Fibroblast of lung (primary cell): ENCODE measurements at places on chromosomes 7 and 10. TPM values are rescaled to one million over a fixed set of nuclear protein-coding genes. Genes with fewer than 3 reads are reported as not detected.
A peak's percentile ranks its signal among the peaks of the same experiment; 100 is the strongest.

The SPDYE16 gene
- total RNA-seq: 0.17 and 0.51 TPM in 2 replicates

The GRID2IP gene
- not detected in 2 replicates for total RNA-seq

The AKR1C8 gene
- not detected in 2 replicates for total RNA-seq

DNA sequence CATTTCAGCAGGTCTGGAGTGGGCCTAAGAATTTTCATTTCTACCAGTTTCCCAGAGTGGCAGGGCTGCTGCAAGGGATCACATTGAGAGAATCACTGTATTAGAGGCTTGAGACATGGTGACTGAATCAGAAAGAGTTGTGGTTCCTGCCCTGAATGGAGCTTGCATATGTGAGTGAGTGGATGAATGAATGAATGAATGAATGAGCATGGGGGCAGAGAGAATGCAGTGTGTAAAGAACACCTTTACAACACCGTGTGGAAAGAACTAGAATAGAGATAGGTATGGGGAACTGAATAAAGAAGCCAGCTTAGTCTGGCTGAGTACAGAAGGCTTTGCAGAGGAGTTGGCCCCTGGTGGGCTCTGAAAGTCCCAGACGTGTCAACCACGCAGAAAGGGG is 142.8 kb upstream of the AGK start:
- no peaks in the 10 kb centered on the region for H3K27me3 ChIP-seq
- no peak overlapping the region for H3K27ac ChIP-seq
- DNase-seq: no peak
- no peak overlapping the region for H3K4me3 ChIP-seq
- no peaks in the 10 kb centered on the region for H3K4me1 ChIP-seq
- no peaks in the 10 kb centered on the region for H3K36me3 ChIP-seq

GRCh38 chr10:67575532-67575931 is 120.5 kb downstream of the CTNNA3 start:
- no peak for DNase-seq
- no peaks in the 10 kb centered on the region for H3K36me3 ChIP-seq
- no peak overlapping the region for H3K27ac ChIP-seq
- H3K4me3 ChIP-seq: no peak overlapping the region
- no peaks in the 10 kb centered on the region for H3K4me1 ChIP-seq
- H3K27me3 ChIP-seq: no peaks in the 10 kb centered on the region

GRCh38 chr10:110067960-110068770 is 60.4 kb downstream of the ADD3 start:
- H3K4me3 ChIP-seq: no peak overlapping the region
- DNase-seq: peak; percentile 34
- no peaks in the 10 kb centered on the region for H3K36me3 ChIP-seq
- H3K4me1 ChIP-seq: peaks cover 5% of the 10 kb centered on the region

DNA sequence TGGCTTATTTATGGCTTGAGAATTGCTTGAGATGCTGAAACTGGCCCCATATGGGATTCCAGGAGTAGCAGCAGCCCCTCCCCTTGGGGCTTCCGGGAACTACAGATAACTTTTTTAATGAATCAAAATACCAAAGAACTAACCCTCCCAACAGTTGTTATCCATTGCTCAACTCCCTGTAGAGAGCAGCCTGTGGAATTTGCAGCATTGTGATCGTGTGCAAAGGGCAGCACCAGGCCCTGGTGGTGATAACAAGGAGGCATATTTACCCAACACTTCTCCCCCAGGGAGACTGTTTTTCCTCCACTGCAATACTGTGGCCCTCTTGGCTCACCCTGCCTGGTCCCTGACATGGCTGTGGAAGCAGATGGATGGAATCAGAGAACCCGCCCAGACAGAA is 196.2 kb downstream of the PLXNA4 start:
- H3K4me3 ChIP-seq: no peak overlapping the region
- H3K4me1 ChIP-seq: no peaks in the 10 kb centered on the region
- H3K27me3 ChIP-seq: no peaks in the 10 kb centered on the region
- no peak overlapping the region for H3K27ac ChIP-seq

- no peaks in the 10 kb centered on the region for H3K27me3 ChIP-seq
- DNase-seq: peak; percentile 41
- H3K4me1 ChIP-seq: peaks cover 2% of the 10 kb centered on the region
- H3K36me3 ChIP-seq: no peaks in the 10 kb centered on the region
- H3K4me3 ChIP-seq: no peak overlapping the region
Measured at GRCh38 chr7:142482891-142483658, 225.2 kb upstream of the PRSS58 start.

- no peak for DNase-seq
- H3K27me3 ChIP-seq: peaks cover 2% of the 10 kb centered on the region
- no peak overlapping the region for H3K4me3 ChIP-seq
- H3K4me1 ChIP-seq: no peaks in the 10 kb centered on the region
- H3K27ac ChIP-seq: no peak overlapping the region
- no peaks in the 10 kb centered on the region for H3K36me3 ChIP-seq
Measured at GRCh38 chr10:114364726-114365125, 39.6 kb downstream of the AFAP1L2 start.

DNA sequence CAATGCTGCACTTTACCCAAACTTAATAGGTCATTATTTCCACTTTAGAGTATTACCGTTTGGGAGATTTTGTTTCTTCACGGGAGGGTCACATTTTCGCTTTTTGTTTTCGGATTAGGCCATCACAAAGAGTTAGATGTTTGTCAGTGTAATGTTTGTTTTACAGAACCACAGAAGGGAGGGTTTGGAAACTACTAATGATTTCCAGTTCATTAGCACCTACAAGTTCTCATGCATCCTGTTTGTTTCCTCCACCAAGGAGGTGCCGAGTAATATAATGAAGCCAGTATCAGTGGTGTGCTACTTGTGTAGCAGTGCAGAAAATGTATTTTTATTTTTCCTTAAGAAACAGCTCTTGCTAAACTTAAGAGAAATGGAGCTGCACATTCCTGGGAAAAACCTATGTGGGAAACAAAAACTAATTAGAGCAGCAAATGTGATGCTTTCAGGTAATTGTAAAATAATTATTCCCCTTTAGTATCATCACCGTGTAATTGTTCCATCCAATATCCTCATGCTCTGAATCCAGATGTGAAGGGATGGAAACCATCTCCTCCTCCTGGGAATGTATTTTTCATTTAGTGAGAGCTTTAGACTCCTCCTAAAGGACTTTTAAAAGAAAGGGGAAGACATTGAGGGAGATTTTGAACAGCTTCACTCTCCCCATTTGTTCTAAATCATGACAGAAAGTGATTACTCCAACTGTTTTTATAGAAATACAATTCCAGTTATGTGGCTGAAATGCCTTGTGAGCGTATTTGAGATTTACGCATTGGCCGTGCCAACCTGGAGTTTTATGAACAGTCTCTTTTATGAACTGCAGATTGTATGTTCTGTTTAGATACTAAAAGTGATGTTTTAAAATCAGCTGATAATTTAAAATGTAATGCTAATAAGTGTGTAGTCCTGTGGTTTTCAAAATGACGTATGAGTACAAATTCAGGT is 5.6 kb downstream of the CELF2 start:
- H3K4me1 ChIP-seq: no peaks in the 10 kb centered on the region
- no peaks in the 10 kb centered on the region for H3K36me3 ChIP-seq
- no peak overlapping the region for H3K4me3 ChIP-seq
- no peak overlapping the region for H3K27ac ChIP-seq
- peaks cover 6% of the 10 kb centered on the region for H3K27me3 ChIP-seq

DNA sequence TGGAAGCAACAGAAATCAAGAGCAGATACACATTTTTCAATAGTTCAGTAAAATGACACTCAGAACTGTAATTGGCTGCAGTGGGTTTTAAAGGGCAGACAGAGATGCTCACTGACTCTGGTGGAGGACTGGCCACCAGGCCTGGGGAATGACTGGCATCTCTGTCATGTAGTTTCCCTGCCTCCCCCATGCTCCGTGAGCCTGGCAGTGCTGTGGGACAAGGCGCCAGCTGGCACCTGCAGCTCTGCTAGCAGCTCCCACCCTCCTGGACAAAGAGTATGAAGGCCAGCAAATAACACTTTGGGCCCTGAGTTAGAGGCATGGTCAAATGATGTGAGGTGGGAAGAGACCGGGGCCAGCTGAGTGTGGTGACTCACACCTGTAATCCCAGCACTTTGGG is 15.0 kb downstream of the TSPAN33 start:
- H3K27me3 ChIP-seq: no peaks in the 10 kb centered on the region
- DNase-seq: no peak
- H3K4me1 ChIP-seq: no peaks in the 10 kb centered on the region
- H3K36me3 ChIP-seq: no peaks in the 10 kb centered on the region
- no peak overlapping the region for H3K4me3 ChIP-seq

DNA sequence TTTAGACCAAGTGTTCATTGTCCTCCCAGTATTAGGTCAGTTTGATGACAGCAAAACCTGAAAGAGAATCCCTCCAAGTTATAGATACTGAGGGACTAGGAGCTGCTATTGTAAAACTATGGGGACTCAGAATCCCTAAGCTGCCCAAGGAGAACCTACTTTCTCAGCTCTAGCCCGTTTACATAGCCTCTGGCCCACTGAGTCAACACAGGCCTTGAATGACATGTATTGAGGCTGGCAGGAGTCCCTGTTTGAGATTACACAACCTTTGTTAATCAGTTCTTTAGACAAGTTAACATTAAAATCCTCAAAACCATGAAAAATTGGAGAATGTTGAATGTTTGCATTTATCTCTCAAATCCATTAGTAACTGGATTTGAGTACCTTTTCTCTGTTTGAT is 1079.0 kb downstream of the KCNMA1 start:
- DNase-seq: peak; percentile 95
- H3K27me3 ChIP-seq: no peaks in the 10 kb centered on the region
- H3K4me3 ChIP-seq: no peak overlapping the region
- H3K4me1 ChIP-seq: peaks cover 23% of the 10 kb centered on the region
- H3K36me3 ChIP-seq: no peaks in the 10 kb centered on the region

DNA sequence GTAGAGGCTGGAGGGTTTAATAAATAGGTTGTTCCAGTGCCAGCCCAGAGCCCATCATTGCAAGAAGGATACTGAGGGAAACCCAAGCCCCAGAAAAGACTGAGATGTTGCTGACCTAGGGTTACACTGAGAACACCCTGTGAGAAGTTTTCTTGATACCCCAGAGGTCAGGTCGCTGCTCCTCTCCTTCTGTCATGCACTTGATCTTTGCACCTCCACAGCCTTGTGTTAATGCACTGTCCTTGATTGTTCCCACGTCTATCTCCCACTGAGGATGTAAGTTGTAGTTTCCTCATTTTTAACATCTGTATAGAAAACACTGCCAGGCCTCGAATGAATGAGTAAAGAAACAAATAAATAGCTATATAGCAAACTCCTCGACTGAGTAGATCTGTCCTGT is 195.3 kb upstream of the AHR start:
- no peak overlapping the region for H3K4me3 ChIP-seq
- H3K36me3 ChIP-seq: no peaks in the 10 kb centered on the region
- no peaks in the 10 kb centered on the region for H3K27me3 ChIP-seq
- no peak for DNase-seq
- H3K27ac ChIP-seq: no peak overlapping the region

GRCh38 chr10:88271761-88272543 is 311.2 kb downstream of the RNLS start:
- no peaks in the 10 kb centered on the region for H3K27me3 ChIP-seq
- no peaks in the 10 kb centered on the region for H3K36me3 ChIP-seq
- peak; percentile 29 for DNase-seq
- no peak overlapping the region for H3K4me3 ChIP-seq

- no peaks in the 10 kb centered on the region for H3K4me1 ChIP-seq
- H3K27ac ChIP-seq: no peak overlapping the region
- H3K36me3 ChIP-seq: no peaks in the 10 kb centered on the region
- DNase-seq: no peak
Measured at GRCh38 chr7:99944497-99945070, 15.2 kb upstream of the GJC3 start.

DNA sequence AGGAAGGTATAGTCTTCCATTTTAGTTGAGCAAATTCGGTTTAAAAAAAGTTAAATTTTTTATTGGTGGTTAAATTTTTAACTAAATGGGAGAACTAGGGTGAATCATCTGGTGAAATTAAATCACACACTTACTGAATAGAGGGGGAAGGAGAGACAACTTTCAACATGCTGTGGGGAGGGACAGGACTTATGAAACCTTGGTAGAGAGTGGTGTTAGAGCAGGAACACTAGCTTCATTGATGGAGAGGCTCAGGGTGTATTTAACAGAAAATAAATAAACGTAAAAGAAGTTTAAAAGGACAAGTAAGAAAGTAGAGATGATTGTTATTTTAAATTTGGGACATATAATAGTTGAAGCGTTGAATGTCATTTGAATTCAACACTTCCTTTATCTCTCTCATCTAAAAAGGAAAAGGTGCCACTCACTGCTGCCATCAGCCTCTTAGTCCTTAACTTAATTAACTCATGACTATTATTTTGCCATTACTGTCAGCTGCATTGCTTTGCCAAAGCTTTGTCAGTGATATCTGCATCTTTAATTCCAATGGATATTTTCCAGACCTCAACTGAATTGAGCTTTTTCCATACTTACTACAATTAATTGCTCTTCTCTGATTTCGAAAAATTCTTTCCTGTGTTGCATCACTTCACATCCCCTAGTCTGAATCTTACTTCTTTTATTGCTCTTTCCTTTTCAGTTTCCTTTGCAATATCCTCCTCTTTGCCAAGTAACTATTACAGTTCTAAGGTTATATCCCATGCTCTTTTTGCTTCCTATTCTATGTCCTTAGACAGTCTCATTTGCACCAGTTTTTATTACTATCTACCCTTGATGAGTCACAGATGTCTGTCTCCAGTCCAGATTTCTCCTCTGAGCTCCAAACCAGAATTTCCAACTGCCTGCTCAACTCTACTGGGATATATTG is 71.7 kb downstream of the GNAT3 start:
- H3K4me3 ChIP-seq: no peak overlapping the region
- no peaks in the 10 kb centered on the region for H3K36me3 ChIP-seq
- DNase-seq: peak; percentile 74
- H3K27me3 ChIP-seq: no peaks in the 10 kb centered on the region
- peaks cover 4% of the 10 kb centered on the region for H3K4me1 ChIP-seq
- H3K27ac ChIP-seq: no peak overlapping the region

DNA sequence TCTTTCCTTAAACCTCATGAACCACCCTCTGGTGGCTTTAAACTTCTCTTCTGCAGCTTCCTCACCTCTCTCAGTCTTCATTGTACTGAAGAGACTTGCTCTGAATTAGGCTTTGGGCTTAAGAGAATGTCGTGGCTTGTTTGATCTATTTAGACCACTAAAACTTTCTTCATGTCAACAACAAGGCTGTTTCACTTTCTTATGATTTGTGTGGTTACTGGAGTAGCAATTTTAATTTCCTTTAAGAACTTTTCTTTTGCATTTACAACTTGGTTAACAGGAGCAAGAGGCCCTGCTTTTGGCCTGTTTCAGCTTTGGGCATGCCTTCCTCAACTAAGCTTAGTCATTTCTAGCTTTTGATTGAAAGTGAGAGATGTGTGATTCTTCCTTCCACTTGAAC is 38.1 kb upstream of the CDHR3 start:
- DNase-seq: no peak
- H3K4me3 ChIP-seq: no peak overlapping the region
- H3K36me3 ChIP-seq: no peaks in the 10 kb centered on the region
- H3K27ac ChIP-seq: no peak overlapping the region
- no peaks in the 10 kb centered on the region for H3K27me3 ChIP-seq
